ENCODE measurements at places on chromosomes 12 and 14.

DNA sequence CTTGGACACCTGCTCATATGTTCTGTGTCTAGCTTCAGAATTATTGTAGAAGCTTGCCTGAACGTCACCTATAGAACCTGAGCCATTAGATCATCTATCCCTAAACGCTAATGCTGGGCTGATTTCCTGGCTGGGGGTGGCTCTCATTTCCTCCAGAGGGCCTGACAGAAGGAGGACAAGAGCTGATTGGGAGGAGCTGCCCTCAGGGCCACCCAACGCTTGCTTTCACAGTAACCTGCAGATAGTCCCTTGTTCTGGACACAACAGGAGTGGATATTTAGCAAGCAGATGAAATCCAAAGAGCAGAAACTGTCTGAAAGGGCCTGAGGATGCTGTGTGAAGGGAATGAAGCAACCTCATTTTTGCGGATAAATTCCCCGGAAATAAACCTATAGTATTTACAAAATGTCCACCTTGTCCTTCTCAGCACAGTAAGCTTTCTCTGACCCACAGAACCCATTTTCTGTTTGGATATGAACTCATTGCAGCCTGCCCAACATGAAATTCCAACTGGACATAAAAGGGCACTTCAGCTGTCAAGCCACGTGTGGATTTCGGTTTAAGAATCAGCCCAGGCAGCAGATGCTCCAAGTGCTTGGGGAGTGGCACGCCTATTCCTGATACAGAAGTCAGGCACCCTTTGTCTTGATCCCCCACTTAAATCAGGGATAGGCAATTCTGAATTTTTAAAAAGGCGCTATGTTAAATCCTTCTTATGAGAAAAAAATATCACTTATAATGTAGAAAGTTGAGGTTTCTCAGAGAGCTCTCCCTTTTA is 32.8 kb upstream of the TUBA1C start:
- DNase-seq: no peak

DNA sequence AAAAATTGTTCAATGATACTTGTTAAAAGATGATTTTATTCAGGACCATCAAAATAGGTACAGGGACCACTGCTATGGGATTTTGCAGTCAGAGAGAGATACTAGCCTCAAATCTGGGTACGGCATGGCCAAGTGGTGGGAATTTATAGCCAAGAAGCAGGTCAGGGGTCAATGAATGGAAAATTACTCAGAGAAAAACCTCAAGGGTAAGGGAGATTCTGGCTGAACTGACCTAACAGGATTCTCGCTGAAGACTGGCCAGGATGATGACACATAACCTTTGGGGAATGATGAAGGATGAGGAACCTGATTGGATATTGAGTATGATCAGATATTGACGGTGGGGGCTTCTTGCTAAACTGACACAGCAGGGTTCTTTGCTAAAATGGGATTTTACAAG is 32.7 kb downstream of the DEPDC4 start:
- no peak for DNase-seq

DNA sequence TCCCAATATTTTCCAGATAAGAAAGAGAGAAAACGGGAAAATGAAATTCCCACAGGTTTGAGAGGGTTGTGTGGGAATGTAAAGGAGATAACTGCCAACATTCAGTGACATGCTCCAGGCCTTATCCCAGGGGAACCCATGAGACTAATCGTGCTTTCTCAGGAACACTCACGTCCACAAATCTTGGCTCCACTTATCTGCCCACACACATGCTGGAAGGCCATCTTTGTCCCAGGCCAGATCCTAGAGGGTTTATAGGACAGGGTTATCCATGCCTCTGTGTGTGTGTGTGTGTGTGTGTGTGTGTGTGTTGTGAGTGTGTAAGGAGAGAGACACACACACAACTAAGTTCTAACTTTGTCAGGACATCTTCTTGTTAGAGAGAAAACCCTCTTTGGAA is 182.2 kb upstream of the E2F7 start:
- DNase-seq: no peak

GRCh38 chr12:49044660-49045059 is 15.9 kb downstream of the KMT2D start:
- no peak for DNase-seq

DNA sequence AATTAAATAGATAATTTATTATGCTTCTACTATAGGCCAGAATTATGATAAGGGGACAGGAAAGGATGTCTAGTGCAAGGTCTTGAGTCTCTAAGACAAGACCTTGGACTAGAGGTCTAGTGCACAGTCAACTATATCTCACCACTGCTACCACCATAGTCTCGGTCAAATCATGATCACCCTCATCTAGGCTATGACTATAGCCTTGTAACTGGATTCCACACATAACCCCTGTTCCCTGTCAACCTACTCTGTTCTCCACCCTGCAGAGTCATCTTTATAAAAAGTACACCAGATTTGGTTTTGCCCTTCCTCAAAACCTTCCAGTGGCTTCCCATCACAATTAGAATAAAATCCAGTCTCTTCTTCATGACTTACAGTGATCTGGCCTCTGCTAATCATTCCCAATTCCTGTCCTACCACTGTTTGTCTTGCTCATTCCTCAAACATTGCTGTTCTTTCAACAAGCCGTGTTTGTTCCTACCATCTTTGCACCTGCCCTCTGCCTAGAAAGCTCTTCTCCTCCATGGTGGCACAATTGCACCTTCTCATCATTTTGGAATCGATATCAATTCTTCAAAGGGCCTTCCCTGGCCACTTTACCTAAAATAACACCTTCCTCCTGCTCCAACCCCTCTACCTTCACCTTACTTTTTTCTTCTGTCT is 169.4 kb downstream of the FOXN3 start:
- DNase-seq: no peak

DNA sequence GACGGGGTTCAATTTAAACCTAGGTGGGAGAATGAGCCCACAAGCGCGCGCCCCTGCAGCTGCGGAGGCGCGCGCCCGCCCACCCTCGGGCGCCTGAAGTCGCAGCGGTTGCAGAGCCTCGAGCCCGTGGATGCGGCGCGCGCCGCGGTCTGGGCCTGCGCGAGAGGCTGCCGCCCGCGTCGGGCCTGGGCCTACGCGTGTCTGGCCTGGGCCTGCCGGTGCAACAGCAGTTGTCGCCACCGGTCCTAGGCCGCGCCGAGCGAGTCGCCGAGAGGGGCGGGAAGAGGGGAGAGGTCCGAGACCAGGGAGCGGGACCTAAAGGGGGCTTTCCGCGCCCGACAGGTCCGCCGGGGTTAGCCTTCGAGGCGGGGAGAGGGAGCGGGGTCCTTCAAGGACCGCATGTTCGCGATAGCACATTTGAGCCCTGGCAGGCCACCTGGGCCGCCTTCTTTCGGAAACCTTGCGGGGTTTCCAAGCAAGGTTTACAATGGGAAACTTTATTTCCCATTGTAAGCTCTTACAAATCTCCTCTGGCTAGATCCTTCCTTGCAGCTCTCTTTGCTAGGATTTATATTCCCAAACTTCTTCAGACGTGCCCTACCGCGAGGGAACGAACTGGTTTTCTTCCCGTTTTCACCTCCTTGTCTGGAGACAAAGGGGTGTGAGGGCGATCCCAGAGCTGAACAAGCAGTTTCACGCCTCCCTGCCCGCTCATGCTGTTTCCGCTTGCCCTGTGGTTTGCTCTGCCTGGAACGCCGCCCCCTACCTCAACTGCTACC is 6.8 kb downstream of the SIX6 start:
- no peak for DNase-seq

GRCh38 chr14:92677087-92677668 is 71.2 kb downstream of the LGMN start:
- DNase-seq: no peak

GRCh38 chr12:4190366-4191063 is 83.0 kb upstream of the CCND2 start:
- DNase-seq: no peak

- no peak for DNase-seq
Measured at GRCh38 chr12:88923631-88924030, 343.4 kb upstream of the KITLG start.

GRCh38 chr14:104799244-104800014 is 1.5 kb upstream of the ZBTB42 start:
- no peak for DNase-seq

DNA sequence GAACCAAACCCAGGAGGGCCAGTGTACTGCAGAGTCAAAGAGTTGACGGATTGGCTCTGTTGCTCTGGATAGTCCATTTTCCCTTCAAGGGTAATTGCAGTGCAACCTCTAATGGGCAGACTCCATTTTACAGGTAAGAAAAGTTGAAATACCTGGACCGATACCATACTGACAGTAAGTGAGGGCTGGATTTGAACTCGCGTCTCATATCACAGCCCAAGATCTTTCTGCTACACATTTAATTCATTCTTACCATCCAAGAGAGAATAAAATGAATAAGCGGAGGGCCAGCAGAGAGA is 356 bp upstream of the ZC3H14 start:
- DNase-seq: no peak

DNA sequence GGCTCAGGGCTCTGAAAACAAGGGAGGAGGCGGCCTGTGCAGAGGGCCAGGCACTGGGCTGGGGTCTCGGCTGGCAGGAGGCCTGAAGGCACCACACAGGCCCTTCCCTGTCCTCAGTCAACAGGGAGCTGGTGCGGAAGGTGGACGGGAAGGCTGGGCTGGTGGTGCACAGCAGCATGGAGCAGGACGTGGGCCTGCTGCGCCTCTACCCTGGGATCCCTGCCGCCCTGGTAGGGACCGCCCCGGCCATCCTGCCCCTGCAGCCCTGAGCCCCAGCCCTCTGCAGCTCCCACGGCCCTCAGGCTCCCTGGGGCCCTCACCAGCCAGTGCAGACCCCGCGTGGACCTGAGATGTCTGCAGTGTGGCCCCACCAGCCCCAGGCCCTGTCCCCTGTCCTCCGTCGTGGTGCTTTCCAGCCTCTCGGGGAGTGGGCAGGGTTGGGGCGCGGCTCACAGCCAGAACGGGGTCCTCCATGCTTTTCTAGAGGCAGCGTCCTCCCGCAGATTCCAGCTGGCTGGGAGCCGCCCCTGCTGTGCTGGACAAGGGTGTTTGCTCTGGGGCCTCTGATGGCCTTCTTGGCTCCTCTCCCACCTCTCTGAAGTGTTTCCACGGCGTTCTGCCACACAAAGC is 18.1 kb downstream of the ASPG start:
- no peak for DNase-seq

- DNase-seq: no peak
Measured at GRCh38 chr12:2259369-2259768, 206.6 kb downstream of the CACNA1C start.

- DNase-seq: no peak
Measured at GRCh38 chr14:88422919-88423650, 37.6 kb downstream of the SPATA7 start.

DNA sequence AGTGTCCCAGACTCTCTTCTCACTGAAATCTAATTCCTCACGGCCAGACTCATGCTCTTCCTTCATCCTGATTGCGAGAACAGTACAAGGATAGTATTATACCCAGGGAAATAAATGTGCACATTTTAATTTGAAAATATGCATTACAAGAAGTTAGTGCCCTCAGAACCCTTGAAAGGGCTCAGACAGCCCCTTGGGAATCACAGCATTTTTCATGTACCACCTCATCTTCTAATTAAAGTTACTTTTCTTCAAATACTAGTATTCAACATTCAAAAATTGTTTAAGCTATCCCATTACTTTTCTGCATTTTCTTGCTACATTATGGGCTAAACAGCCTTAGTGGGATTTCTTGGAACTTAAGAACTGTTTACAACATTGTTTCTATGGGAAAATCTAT is 1.7 kb upstream of the APPL2 start:
- DNase-seq: no peak

GRCh38 chr14:66378712-66379505 is 107.3 kb upstream of the CCDC196 start:
- no peak for DNase-seq

All from NCI-H526 (cell line).